D721Med (cell line): ENCODE measurements at places on chromosomes 7 and 10.
A peak's percentile ranks its signal among the peaks of the same experiment; 100 is the strongest.

DNA sequence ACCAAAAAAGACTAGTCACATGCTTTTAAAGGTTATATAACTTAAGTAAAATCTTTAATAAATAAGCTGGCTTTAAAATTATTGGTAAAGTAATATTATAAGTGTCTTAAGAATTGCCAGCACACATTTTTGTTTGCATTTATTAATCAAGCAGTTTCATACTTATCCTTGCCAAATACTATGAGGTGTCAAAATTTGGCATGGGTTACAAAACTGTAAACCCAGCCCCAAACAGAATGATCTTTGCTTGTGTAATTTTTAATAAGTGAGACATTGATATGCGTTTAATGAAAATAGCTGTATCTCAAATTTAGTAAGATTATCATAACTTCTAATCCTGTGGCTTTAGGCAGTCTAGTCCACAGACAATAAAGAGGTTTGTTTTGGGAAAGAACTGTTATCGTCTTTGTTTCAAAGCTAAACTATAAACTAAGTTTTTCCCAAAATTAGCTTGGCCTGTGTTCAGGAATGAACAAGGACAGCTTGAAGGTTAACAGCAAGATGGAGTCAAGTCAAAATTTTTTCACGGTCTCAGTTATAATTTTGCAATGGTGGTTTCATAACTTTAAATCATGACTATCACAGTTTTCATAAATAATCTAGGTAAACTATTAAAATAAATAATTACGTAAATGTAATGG, 72.8 kb downstream of the ST8SIA6 start:
- DNase-seq, result no peak

DNA sequence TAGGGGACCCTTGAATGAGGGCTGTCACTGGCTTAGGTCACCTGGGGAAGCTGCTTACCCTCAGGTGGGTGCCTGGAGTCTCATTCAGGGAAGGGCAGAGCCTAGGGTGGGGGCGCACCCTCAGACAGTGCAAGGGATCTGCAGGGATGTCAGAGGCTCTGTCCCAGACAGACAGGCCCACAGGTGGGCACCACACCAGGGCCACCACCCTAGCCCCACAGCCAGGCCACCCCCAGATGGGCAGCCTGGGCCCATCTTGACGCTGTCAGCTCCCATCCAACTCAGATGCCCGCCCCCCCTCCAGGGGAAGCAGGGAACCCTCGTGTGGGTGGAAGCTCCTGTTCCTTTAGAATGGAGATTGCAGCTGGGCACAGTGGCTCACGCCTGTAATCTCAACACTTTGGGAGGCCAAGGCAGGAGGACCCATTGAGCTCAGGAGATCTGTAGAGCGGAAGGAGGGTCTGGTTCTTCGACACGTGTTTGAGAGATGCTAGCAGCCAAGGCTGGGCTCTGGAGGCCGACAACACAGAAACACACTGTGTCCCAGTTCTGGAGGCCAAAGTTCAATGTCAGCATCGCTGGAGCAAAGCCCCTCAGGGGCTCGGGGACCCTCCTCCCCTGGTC, 58.5 kb upstream of the DNAJB6 start:
- no peak for DNase-seq

DNA sequence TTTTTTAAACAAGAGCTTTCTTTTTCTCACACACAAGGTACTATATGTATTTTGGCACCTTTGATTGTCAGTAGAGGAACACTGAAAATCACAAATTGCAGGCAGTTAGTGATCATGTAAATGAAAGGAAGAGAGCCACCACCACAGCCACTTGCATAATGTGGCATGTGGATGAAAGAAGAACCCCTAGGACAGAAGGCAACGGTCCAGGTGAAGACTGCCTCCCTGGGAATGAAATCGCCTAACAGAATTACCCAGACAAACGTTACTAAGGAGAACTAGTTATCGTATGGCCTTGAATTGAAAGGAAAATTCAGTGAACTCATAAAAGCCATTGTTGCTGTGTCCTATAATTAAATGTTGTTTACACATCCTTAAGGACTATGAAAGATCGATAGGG, 41.2 kb upstream of the PTPRZ1 start:
- DNase-seq, result no peak

- DNase-seq, result no peak
Observed at GRCh38 chr7:120990468-120991118, 2.1 kb downstream of the CPED1 start.

GRCh38 chr7:49346195-49346899, 422.0 kb downstream of the CDC14C start:
- no peak for DNase-seq

DNA sequence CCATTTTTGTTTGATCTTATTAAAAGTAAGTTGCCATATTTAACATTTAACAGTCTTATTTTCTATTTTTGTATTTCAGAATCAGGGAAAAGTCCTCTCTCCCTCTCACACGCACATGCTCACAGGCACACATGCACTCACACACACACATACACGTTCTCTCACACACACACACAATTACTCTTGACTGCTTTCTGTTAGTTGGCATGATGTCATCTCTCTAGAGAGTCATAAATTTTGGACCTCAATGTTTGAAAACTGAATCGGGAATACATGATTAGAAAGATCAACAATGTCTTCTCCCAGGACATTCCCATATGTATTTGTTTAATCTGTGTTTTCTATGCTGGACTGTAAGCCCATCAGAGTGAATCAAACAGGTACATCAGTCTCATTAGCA, 165.7 kb upstream of the AHR start:
- no peak for DNase-seq

DNA sequence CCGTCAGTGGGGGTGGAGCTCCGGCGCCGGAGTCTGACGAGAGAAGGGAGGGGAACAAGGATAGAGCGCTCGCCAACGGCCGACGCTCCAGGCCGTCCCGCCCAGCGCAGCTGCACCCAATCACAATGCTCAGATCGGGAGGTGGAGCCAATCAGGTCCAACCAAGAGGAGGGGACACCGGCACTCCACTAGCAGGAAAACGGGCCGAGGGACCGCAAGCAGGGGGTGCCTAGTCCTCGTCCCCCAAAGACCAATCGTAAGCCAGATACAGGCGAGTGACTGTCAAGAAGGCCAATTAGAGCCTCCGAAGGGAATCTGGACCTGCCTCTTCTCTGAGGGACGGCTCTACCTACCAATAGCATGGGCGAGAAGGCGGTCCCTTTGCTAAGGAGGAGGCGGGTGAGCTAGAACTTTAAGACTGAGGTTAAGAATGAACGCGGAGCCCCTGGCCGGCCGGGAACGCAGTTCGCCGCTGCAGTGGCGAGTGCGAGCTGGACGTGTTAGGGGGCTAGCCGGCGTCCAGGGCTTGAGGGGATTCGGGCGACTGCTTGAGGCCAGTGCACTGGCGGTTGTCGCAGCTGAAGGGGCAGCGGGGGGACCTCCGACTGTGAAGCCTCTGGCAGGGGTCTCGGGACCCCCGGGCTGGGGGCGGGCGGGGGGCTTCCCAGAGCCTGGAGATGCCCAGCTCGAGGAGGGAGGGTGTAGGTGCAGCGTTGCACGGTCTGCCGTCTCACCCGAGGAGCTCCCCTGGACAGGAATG, at the start of gene FBXO24:
Gene FBXO24 (plus strand): TSS at position 63 of the 760 bp plus-strand sequence. CDS start 298 bp downstream, at position 361.
- peak; percentile 97 for DNase-seq
